A375 (cell line): ENCODE measurements at places on chromosomes 5 and 9. TPM values are rescaled to one million over a fixed set of nuclear protein-coding genes. Genes with fewer than 3 reads are reported as not detected.

TAL2 gene
- 0.24 TPM in 1 of 2 replicates, not detected in the other for total RNA-seq

CD274 gene
- total RNA-seq = 4.3 and 4.6 TPM in 2 replicates

PLAC8L1 gene
- total RNA-seq = 0.19 and 0.34 TPM in 2 replicates

C1QTNF2 gene
- 0.08 and 0.21 TPM in 2 replicates for total RNA-seq

EDIL3 gene
- 1.2 and 1.4 TPM in 2 replicates for total RNA-seq

SPAG8 gene
- total RNA-seq = 1.2 and 3.7 TPM in 2 replicates

PCDHB11 gene
- total RNA-seq = 2.7 and 3.9 TPM in 2 replicates

ZNF483 gene
- total RNA-seq = 3.3 and 3.8 TPM in 2 replicates

NCS1 gene
- 27.7 and 28.5 TPM in 2 replicates for total RNA-seq

FYB1 gene
- 1.0 and 2.4 TPM in 2 replicates for total RNA-seq

NUDT2 gene
- 23.8 and 37.5 TPM in 2 replicates for total RNA-seq

TEX48 gene
- not detected in 2 replicates for total RNA-seq

OBP2B gene
- not detected in 2 replicates for total RNA-seq

FCHO2 gene
- total RNA-seq = 3.6 and 5.4 TPM in 2 replicates

PAEP gene
- 0.27 and 0.41 TPM in 2 replicates for total RNA-seq

KCNMB1 gene
- total RNA-seq = not detected in 2 replicates

WWC1 gene
- total RNA-seq = 3.1 and 4.7 TPM in 2 replicates

NUTM2G gene
- not detected in 2 replicates for total RNA-seq

IRX2 gene
- total RNA-seq = not detected in 2 replicates

FOXD4L4 gene
- 0.03 TPM in 1 of 2 replicates, not detected in the other for total RNA-seq
